ENCODE measurements at places on chromosomes 4 and X. TPM values are rescaled to one million over a fixed set of nuclear protein-coding genes. Genes with fewer than 3 reads are reported as not detected.

DNA sequence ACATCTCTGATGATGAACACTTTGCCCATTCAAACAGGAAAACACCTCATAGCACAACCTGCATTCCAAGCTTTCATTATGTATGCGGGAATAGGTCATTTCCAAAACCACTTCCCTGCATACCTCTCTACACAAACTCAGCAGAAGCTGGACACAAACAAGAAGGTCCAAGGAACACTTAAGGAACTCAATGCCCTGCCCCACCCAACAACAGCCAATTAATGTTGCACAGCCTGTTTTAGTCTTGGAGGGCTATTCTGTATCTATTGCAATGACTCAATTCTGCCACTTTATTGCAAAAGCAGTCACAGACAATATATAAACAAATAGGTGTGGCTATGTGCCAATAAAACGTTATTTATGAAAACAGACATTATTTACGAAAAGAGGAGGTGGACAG lies 16.7 kb downstream of the OPHN1 start:
- H3K27me3 ChIP-seq: no peaks in the 10 kb centered on the region
- H3K36me3 ChIP-seq: no peaks in the 10 kb centered on the region
- no peak for DNase-seq
- no peak overlapping the region for H3K27ac ChIP-seq
- H3K4me3 ChIP-seq: no peak overlapping the region
- H3K4me1 ChIP-seq: peaks cover 53% of the 10 kb centered on the region

- peak; percentile 5 for DNase-seq
- peaks cover 6% of the 10 kb centered on the region for H3K4me1 ChIP-seq
- no peak overlapping the region for H3K27ac ChIP-seq
- H3K27me3 ChIP-seq: no peaks in the 10 kb centered on the region
- H3K36me3 ChIP-seq: peaks cover 70% of the 10 kb centered on the region
These were observed 11.6 kb downstream of the POLR2B start for GRCh38 chr4:56990109-56990905.

- H3K27me3 ChIP-seq: peaks cover 2% of the 10 kb centered on the region
- H3K4me1 ChIP-seq: peaks cover 4% of the 10 kb centered on the region
- no peaks in the 10 kb centered on the region for H3K36me3 ChIP-seq
- DNase-seq: no peak
These were observed 34.8 kb downstream of the OSTC start for GRCh38 chr4:108685036-108685686.

DNA sequence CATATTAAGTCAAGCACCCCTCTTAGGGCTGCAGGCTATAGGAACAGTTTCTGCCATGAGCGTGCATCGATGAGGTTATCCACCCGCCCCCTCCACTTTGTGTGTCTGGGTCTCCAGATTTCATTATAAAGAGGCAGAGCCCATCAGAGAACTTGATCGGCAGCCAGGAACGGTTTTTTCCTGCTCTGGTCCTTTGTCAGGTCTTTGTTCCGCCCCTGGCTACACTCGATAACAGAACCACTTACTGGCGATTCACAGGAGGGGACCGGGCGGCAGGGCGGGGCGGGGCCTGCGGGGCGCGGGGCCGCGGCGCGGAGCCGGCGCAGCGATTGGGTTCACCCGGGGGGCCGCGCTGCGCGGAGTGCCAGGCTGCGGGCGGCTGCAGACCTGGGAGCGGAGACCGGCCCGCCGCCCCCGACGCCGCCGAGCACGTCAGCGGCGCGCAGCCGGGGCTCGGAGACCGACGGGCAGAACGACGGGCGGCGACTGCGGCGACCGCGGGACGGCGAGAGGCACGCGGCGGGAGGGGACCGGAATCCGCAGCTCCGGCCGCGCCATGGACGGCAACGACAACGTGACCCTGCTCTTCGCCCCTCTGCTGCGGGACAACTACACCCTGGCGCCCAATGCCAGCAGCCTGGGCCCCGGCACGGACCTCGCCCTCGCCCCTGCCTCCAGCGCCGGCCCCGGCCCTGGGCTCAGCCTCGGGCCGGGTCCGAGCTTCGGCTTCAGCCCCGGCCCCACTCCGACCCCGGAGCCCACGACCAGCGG lies at the start of gene SLC10A4:
Gene SLC10A4, plus strand, starts transcription at position 338 of the 771 bp plus-strand sequence. Its CDS starts 219 bp downstream, at position 557.
- H3K27me3 ChIP-seq: peaks cover 79% of the 10 kb centered on the region
- H3K36me3 ChIP-seq: no peaks in the 10 kb centered on the region
- peak within 1 kb of the TSS; percentile 63 for H3K4me3 ChIP-seq

DNA sequence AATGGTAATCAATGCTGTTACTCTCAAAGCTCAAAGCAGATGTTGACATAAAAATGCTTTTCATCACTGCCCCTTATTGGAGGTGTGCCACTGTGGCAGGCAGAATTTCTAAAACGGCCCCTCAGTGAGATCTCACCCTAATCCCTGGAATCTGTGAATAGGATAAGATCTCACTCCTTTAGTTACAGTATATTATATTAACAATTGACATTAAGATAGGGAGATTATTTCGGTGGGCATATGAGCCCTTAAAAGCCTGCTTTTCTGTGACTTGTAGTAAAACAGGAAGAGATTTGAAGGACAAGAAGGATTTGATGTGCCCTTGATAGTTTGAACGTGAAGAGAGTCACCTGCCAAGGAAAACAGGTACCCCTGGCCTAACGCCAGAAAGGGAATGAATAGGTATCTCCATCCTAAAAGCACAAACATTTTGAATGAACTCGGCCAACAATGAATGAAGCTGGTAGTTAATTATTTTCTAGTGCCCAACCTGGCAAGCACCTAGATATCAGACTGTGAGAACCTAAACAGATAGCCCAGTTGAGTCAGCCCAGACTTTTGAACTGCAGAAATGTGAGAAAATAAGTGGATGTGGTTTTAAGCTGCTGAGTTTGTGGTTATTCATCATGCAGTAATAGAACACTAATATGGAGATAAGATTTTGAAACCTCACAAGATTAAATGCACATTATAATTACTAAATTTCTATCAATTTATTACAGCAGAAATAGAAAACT lies 881.6 kb downstream of the PCDH18 start:
- H3K4me3 ChIP-seq: no peak overlapping the region
- no peaks in the 10 kb centered on the region for H3K36me3 ChIP-seq
- no peak overlapping the region for H3K27ac ChIP-seq

The BRS3 gene
- not detected for polyA plus RNA-seq
